ENCODE measurements at places on chromosomes 11 and 22.

- DNase-seq = peak; percentile 91
Measured at GRCh38 chr11:7665473-7666291, 7.6 kb downstream of the CYB5R2 start.

DNA sequence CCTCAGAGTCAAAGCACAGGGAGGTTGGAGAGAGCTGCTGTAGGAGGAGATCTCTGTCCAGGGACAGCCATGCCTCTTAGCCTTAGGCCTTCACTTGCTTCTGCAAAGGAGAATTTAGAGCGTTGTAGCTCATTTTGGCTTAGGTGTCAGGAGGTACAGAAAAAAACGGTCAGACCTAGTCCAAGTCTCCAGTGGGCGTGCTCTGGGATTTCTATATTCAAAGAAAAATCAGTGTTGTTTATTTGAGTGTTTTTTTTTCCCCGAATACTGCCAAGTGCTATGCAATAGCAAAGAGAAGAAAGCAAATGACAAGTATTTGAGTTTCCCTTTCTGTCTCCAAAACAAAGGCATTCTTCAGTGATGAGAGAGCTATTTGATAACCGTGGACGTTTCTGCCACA, 22.7 kb upstream of the OPCML start:
- no peak for DNase-seq

DNA sequence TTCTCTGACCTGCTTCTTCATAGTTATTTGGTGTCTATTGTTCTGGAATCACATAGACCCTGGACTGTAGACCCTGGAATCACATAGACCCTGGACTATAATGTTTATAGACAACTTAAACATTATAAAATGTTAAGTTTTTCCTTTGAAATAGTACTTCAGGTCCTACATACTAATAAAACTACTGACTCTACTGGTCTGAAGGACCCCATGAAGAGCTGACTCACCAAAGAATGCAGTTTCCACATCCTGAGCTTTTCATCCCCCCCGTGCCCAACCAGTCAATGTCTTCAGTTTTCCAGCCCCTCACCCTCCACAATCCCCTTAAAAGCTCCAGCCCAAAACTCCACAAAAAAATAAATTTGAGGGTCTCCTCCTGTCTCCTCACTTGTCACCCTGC, 6.6 kb upstream of the PLEKHA7 start:
- DNase-seq = no peak

GRCh38 chr11:69352166-69352565, 58.2 kb downstream of the MYEOV start:
- no peak for DNase-seq

DNA sequence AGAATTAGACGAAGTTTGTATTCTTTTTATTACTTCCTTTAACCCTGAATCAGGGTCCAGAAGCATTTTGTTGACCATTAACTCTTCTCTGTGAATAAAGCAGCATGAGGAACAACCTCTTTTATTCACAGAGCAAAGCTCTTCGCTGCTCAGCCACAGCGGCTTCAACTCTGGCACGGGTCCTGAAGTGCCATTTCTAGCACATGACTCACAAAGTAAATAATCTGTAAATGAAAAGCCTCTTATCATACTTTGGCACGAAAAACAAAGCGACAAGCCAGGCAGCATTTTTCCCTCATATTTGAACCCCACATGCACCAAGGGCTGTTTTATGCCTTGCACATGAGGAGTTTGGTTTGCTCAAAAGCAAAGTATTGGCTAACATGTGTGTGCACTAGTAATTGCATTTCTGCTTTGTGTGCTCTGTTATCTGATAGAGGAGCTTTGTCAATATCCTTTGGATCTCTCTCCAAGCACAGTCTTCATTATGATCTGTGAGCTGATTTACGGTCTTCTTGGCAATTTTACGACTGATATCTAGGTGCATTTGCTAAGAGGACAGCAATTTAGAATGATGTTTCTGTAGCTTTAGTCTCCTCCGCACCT, 33.0 kb upstream of the APOBEC3A start:
- DNase-seq = no peak

- no peak for DNase-seq
Measured at GRCh38 chr11:44564670-44565210, 723 bp upstream of the CD82 start.

GRCh38 chr11:113532697-113533424, 57.7 kb upstream of the DRD2 start:
- DNase-seq = peak; percentile 84

DNA sequence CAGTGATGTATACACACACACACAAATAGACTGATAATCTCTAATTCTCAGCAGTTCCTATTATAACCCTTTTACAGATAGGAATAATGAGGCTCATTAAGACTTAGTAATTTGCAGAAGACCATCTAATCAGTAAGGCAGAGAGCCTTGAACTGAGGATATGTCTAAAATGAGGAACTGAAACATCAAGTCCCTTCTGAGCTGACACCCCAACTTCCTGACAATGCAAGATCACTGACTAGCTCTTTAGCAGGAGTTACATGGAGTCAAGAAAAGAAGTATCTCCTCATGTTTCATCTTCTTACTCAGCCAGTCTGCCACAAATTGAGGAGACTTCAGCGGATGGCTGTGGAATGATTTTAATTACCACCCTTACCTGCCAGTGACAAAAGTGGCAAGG, 193.0 kb downstream of the MSANTD4 start:
- DNase-seq = no peak

DNA sequence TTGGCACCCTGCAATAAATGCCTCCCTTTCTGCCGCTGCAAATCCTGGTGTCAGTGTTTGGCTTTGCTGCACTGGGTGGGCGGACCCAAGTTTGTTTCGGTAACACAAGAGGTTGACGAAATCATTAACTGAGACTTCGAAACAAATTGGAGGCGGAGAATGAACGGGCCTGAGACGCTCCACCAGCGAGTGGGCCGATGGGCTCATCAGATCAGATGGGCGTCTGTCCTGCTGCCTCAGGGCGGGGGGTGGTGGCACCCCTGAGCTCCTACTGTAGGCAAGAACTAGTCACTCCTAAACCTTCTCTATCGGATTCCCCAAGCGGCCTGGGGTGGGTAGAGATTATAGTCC, 918 bp upstream of the CAPN5 start:
- DNase-seq = no peak

DNA sequence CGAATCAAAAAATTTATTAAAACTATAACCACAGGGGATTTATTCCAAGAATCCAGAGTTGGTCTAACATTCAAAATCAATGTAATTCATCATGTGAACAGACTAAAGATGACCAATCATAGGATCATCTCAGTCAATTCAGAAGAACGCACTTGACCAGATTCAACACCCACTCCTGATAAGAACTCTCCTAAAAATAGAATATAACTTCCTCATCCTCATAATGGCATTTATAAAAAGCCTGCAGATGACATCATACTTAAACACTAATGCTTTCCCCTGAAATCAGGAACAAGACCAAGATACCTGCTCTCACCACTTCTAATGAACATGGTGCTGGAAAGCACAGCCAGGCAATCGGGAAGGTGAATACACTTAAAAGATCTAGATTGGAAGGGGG, 10.5 kb upstream of the MUC2 start:
- no peak for DNase-seq

DNA sequence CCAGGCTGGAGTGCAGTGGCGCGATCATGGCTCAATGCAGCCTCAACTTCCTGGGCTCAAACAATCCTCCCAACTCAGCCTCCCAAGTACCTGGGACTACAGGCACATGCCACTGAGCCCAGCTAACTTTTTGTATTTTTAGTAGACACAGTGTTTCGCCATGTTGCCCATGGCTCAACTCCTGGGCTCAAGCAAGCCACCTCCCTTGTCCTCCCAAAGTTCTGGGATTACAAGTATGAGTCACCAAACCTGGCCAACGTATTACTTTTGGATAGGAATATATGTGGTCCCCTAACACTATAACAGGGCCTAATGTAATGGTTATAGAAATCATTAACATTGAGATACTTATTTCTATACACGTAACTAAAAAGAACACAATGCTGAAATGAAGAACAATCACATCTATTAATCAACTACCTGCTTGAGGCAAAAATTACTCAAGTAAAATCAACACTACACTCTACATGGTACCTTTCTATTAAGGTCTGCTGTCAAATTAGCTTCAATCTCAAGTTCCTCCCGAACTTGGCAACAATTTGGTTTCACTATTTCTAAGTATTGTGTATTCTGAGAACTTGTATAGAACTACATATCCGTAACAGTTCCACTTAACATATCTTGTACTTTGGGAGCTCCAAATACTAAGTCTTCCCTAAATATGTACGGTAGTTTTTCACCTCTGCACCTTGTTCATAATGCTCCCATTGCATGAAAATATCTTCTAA, 124.9 kb downstream of the FCHSD2 start:
- no peak for DNase-seq

- no peak for DNase-seq
Measured at GRCh38 chr11:109945626-109946321, 147.4 kb upstream of the ZC3H12C start.

- DNase-seq = no peak
Measured at GRCh38 chr11:61553373-61554171, 27.3 kb downstream of the SYT7 start.

DNA sequence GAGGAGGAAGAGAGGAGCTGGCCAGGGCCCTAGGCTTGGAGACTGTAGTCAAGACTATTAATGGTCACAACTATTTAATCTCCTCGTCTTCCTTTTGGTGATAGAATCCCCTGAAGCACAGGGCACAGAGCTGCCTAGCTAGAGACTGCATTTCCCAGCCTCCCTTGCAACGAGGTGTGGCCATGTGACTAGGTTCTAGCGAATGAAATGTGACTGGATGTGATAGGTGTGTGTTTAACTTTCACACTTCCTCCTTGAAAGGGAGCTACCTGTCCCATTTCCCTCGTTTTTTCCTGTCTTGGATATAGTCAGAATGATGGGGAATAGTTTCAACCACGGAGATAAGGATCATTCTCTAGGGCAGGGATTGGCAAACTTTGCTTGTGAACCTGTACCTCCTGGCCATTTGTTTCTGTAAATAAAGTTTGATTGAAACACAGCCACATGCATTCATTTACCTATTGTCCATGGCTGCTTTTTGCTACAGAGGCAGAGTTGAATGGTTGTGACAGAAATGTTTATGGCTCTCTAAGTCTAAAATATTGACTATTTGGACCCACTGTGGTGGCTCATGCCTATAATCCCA, 313.5 kb downstream of the MIAT start:
- no peak for DNase-seq

DNA sequence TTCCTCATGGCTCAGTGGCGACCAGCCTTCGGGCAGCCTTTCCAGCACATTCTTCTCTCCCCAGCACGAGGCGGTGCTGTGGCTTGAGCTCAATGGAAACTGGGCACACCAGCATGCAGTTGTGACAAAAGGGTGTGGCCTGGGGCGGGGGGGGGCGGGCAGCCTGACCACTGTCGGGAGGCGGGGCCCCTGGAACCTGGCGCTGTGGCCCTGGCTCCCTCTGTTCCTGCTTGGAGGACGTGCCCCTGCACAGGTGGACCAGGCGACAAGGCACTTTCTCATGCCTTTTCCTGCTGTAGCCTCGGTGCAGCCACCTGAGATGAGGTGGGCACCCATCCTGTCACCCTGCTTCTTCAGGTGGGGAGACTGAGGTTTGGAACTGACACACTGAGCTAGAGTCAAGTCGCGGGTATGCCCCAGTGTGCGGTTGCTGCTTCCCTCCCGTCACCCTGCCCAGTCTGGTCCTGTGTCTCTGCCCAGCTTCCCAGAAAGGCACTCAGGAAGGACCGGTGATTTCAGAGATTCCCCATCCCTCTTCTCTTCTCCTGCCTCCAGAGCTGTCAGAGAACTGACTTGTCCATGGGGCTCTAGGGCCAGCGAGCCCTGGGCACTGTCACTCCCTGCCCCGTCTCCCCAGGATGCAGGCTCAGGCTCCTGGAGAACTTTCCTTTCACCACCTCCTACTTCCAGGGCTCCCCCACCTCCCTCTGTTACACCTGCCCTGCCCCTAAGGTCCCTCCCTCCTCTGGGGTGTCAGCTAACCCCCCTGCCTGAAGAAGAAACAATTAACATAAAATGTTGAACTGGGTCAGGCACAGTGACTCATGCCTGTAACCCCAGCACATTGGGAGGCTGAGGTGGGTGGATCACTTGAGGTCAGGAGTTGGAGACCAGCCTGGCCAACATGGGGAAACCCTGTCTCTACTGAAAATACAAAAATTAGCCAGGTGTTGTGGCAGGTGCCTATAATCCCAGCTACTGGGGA, 9.9 kb downstream of the B3GAT1 start:
- no peak for DNase-seq

All from activated effector memory CD4-positive, alpha-beta T cell treated with anti-CD3 and anti-CD28 coated beads, Interleukin-2, amount 50 U/mL, for 16 hours (primary cell).